ENCODE measurements at places on chromosomes 3 and 15.

- no peak for DNase-seq
Measured at GRCh38 chr15:53535886-53536285, 223.6 kb downstream of the WDR72 start.

GRCh38 chr3:160135851-160136250, 89.4 kb upstream of the C3orf80 start:
- DNase-seq: no peak

DNA sequence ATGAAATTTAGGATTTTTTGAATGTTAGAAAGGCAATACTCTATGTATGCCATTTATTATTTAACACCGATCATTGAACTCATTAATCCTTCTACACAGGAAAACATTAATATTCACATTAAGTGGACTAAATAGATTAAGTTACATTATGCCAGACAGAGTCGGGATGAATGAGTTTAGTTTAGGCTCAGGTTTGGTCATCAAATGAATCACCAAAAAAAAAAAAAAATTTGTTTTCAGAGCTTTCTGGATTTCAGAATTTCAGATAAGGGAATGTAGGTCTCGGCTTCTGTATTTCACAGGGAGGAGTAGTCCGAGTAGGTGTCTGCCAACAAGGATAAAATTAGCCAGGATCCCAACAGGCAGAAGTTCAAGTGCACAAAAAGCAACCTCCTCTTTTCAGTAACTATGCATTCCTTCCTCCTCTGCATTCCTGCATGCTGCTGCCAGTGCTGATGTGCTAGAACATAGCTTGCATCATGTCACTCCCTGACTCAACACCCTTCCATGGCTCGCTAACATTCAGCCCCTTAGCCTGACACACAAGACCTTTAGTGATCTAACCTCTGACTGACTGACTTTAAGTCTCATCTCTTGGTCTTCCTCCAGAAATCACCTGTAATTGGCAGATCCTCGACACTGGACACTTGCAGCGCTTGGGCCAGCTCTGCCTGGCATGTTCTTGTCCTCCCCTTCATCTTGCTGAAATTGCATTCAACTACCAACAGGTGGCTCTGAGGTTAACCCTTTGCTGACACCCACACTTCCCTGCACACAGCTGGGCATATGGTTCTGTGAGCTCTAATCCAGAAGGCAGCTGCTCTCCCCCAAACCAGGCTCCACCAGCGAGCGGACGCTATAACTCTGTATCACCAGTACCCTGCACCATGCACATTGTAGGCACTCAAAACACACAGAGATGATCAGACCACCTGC, 145.4 kb upstream of the PROK2 start:
- no peak for DNase-seq

DNA sequence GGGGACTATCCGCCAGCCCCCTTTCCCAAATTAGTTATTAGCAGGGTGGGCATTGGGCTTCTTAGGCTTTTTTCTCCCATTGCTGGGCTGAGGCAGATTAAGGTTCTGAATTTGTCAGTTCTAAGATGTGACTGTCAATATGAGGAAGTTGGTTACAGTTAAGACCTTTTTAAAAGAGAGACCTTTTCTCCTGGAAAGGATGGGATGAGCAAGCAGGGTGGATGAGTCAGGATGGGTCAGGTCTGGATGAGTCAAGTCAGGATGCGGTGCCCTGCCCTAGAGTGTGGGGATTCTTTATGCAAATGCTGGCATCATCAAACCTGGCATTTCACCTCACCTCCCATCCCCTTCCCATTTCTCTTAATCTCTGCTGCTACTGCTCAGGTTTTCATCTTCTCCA, 1.9 kb downstream of the AEN start:
- DNase-seq: no peak

DNA sequence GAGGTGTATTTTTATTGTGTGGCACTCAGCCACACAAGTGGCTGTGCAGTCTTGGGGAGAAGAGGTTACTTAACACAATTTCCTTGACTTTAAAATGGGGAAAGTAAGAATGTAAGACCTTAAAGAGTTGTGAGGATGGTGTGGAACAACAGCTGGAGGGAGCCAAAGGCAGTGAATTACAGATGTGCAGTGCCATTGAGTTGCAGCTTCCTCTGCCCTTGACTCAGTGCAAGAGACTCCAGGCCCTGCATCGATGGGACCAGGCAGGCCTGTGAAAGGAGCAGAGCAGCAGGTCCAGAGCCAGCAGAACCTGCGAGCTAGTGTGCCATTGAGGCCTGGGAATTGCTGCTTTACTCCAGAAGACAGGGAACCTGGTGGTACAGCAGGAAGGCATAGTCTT, 27.2 kb downstream of the EEFSEC start:
- DNase-seq: no peak

GRCh38 chr15:29538044-29538443, 268.4 kb upstream of the NSMCE3 start:
- no peak for DNase-seq

- DNase-seq: no peak
Measured at GRCh38 chr3:181695661-181696491, 15.8 kb upstream of the SOX2 start.

GRCh38 chr3:118799303-118799702, 235.3 kb downstream of the IGSF11 start:
- no peak for DNase-seq

DNA sequence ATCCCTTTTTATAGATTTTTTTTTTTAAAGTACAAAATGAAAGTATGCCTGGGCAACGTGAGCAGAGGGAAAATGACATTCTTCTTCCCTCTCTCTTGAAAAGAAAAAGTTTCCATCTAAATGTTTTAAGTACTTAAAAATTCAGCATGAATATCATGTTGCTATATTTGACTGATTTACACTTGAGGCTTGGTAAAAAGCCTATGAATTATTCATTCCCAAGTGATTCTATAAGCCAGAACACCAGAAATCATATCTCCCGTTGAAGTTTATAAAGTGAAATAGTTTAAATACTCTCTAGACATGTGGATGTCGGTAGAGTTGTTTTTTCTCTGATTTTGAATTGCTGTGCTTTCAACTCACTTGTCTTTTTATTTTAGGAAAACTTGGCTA, 276.2 kb upstream of the RARB start:
- no peak for DNase-seq

DNA sequence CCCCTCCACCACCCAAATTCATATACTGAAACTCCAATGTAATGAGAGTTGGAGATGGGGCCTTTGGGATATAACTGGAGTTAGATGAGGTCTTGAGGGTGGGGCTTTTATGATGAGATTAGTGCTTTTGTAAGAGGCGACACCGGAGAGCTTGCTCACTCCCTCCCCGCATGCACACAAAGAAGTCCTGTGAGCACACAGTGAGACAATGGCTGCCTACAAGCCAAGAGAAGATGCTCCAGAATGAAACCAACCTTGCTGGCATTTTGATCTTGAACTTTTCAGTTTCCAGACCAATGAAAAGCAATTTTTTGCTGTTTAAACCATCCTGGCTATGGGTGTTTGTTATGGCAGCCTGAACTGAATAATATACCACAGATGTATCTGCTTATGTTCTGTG, 109.0 kb downstream of the SAMMSON start:
- DNase-seq: no peak

GRCh38 chr3:32437896-32438295, 46.2 kb downstream of the CMTM7 start:
- DNase-seq: no peak

DNA sequence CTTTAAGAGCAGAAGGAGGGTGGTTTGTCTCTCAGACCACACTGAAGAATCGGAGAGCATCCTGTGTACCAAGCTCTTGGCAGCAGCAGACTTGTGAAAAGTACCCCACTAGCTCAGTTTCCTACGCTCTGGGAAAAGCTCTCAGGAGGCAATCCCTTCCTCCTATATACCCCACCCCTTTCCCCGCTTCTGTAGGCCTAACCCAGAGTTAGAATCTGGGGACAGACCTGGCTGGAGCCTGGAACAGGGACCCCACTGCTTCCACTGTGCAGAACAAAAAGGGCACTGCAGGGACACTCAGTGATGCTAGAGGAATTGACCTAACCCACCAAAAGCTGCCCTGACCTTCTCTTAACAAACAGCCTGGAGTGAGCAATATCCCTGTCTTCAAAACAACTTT, 70.0 kb upstream of the CCDC39 start:
- no peak for DNase-seq

DNA sequence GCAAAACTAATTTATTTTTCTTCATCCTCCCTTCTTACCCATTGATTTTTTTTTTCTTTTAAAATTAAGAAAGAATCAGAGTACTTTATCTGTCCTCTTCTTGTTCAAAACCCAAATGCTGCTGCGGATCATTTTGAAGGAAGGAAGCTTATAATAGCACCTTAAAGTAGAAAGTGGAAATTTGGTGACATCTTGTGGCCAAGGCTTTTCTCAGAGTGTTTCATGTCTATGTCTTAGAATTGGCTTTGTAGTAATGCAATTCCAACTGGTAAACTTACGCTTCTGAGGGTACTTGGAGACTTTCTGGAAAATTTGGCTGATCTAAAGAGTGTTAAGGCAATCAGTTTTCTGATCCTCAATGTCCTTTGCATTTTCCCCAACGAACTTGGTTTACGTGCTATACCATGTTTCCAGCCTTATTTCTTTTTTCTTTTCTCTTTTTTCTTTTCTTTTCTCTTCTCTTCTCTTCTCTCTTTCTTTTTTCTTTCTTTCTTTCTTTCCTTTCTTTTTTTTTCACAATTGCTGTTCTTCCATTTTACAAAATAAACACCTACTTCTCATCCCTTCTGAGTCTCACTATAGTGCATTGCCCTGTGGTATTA, 30.7 kb downstream of the C3orf38 start:
- DNase-seq: no peak

- DNase-seq: no peak
Measured at GRCh38 chr3:134374105-134374790, at the start of gene AMOTL2. AMOTL2 (minus strand) TSS chr3:134374447; CDS start chr3:134371433, 3,014 bp downstream.

GRCh38 chr3:134917631-134918030, 122.6 kb downstream of the EPHB1 start:
- no peak for DNase-seq

- no peak for DNase-seq
Measured at GRCh38 chr15:89035150-89035549, 53.1 kb upstream of the ABHD2 start.

DNA sequence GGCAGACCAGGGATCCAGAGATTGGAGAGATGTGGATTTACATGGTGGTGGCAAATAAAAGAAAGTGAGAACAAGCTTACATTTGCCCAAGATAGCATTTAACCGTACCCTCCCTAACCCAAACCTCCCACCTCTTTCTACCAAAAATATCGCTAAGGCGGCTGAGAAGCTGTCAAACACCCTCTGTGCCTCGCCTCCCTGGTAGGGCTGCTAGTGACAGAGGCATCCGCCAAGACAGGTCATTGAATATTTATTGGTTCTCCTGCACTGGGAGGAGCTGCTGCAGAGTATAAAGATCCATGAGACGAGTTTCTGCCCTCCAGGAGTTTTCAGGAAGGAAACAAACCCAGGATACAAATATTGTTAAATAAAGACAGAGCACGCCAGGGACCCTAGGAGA, 107.3 kb upstream of the TMC3 start:
- no peak for DNase-seq

- no peak for DNase-seq
Measured at GRCh38 chr15:66474135-66474534, 23.4 kb downstream of the SNAPC5 start.

GRCh38 chr3:13408890-13409289, 11.2 kb downstream of the NUP210 start:
- DNase-seq: no peak

DNA sequence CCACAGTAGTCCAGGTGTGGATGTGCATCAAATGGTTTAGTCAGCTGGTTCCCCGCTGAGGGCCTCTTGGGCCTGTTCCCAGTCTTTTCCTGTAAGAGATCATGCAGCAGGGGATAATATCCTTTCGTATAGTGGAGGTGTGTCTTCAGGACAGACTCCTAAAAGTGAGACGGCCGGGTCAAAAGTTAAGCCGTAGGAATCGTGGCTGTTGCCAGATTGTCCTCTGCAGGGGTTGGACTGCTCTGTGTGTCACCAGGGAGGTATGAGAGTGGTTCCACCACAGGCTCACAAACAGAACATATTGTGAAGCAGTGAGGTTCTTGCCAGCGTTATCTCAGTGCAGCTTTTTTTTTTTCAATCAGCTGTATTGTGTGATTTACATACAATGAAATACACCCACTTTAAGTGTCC, 95.0 kb downstream of the VGLL4 start:
- DNase-seq: no peak

- no peak for DNase-seq
Measured at GRCh38 chr3:64972793-64973192, 285.0 kb upstream of the ADAMTS9 start.

DNA sequence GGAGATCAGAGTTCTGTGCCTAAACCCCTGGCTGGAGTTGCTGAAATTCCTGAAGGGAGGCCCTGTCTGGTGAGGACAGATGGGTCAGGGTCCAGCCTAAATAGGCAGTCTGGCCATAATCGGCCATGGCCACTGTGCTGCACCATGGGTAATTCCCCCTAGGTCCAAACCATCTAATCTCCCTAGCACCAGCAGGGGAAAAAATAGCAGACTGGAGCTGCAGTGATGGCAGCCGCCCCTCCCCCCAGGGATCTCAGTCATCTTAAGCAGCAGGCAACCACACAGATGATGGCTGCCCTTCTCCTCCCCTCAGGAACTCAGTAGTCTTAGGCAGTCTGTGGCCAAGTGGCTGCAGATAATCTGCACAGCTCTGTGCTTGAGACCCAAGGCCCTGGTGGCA, 68.4 kb upstream of the CD96 start:
- no peak for DNase-seq

DNA sequence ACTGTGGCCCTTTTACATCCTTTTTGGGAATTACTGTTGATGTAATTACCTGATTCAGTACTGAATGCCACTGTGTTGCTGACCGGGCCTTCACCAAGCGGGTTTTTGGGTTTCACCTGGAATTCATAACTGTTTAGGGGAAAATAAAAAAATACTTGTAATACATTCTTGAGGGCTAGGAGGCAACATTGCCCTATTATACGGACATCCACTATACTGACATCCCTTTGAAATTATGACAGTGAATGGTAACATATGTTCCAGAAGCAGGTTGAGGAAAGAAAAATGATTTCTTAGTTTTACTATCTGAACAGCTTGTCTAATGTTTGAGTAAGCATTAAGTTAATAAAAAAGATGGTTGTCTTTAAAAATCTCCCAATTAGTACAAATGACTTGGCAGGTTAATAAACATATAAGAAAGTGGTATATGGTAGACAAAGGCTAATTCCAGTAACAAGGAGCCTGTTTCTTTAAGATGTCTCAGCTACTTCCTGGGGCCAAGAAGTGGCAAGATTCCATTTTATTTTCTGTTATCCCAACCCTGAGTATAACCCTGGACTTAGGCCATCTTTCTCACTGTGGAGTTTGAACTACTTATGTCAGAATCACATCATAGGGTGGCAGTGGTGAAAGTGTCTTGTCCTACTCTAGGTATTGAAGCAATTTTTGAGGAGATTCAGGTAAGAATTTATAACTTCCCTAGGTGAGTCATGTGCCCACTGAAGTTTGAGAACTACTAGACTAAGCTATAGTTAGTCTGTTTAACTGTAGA, 45.5 kb downstream of the TFG start:
- no peak for DNase-seq
